Cardiac muscle cell (in vitro differentiated cells and primary cell): ENCODE measurements at places on chromosomes 11 and 22.

GRCh38 chr11:116535120-116535519 is 237.7 kb downstream of the BUD13 start:
- DNase-seq: no peak

DNA sequence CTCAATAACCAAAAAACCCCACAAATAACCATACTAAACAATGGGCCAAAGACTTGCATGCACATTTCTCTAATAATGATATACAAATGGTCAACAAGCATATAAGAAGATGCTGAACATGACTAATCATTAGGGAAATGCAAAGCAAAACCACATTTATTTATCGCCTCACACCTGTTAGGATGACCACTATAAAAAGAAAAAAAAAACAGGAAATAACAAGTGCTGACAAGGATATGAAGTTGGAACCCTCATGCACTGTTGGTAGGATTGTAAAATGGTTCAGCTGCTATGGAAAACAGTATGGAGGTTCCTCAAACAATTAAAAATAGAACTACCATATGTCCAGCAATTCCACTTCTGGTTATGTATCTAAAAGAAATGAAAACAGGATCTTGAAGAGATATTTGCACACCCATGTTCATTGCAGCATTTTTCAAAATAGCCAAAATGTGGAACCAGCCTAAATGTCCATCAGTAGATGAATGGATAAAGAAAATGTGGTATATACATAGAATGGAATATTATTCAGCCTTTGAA is 66.2 kb downstream of the AMBRA1 start:
- DNase-seq: no peak

GRCh38 chr22:25154667-25154999 is 45.0 kb upstream of the CRYBB3 start:
- no peak for DNase-seq

GRCh38 chr22:44981857-44982256 is 27.9 kb downstream of the PHF21B start:
- no peak for DNase-seq

DNA sequence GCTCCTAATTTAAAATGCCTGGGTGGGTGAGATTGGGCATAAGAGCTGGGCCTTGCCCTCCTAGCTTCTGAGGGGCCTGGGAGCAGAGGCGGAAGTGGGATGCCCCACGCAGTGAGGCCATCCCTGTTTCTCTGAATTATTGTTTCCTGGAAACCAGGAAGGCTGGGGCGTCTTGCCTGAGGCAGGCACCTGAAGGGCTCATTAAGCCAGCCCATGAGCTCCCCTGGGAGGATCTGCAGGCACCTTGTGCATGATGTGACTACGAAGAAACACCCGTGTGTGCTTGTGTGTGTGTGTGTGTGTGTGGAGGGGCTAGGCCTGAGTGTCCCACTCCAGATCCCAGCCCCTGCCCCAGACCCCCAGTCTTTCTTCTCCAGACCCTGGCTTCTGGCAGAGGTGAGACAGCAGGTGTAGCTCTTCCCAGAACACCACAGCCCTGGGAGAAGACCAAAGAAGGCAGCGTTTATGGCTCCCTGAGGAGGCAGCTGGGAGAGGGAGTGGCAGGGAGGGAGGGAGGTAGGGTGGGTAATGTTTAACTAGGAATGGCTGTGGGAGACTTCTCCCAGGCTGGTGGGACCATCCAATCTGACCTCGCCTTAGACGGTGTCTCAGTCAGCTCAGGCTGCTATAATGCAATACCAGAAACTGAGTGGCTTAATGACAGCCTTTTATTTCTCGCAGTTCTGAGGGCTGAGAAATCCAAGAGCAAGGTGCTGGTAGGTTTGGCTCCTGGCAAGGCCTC is 2.1 kb upstream of the BATF2 start:
- no peak for DNase-seq

DNA sequence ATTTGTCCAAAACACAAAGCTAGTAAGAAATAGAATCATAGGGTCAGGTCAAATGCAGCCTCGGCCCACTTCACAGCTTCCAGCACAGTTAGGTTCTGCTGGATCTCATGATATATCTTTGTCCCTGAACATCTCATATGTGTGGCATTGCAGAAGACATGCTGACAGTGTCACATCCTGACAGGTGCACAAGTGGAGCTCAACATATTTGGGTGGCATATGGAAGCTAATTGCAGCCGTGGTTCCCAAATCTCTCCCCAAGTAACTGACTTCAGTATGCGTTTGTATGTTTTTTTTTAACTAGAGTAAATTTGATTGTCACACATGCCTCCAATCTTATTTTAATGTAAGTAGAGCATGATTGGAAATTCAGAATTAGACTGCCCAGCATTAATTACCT is 33.4 kb downstream of the NAV2 start:
- DNase-seq: no peak

DNA sequence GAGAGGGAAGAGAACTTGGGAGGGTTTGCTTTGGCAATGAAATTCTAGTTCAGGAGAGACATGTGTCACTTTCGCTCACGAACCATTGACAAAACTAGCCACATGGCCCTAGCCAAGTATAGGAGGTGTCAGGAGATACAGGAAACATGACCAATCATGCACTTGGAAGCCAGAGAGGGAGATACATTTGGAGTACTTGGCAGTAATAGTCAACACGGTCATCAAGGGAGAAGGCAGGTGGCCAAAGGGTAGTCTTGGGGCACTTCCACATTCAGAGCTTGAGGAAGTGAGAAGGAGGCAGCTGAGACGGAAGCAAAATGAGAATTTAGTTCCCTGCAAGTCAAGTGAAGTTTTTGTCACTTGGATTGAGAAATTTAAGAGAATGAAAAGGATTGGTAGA is 26.4 kb upstream of the KIRREL3 start:
- DNase-seq: no peak

DNA sequence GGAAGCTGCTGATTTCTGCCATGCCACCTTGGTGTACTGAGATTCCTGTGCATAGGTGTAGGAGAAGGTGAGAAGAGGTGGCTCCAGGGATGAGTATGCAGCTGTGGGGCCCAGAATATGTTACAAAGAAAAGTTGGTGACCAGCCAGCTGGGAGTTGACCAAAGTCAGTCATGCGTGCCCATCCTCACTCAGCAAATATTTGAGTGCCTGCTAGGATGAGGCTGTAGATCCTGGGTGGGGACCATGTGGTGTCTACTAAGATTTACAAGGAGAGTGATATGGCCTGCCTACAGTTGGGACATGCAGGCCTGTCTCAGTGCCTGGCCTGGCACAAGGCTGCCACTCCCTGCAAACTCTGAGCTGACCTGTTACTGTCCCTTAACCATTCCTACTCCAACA is 19.4 kb downstream of the RNF185 start:
- DNase-seq: no peak

DNA sequence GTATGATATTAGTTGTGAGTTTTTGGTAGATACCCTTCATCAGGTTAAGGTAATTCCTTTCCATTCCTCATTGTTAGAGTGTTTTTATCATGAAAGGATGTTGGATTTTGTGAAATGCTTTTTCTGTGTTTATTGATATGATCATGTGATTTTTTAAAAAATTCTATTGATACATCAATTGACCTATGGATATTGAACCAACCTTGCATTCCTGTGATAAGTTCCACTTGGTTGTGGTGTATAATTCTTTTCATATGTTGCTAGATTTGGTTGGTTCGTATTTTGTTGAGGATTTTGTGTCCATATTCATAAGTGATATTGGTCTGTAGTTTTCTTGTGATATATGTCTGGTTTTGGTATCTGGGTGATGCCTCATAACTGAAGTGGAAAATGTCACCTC is 6.7 kb downstream of the ANKRD13D start:
- DNase-seq: no peak

DNA sequence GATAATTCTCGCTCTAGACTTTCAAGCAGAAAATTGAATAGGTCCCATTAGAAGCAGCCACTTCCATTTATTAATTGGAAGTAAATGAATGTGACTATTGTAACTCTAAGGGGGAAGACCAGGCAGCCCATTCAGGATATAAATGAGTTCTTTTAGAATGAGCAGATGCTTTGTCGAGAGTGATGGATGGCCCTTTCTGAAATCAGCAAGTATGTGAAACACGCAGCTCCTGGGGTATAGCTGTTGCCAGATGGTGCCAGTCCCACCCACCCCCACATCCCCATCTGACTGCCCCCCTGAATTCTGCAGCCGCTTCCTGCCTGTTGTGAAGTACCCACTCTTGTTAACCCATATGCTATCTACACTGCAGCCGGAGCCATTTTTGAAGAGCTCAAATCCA is 3.7 kb downstream of the SLC15A3 start:
- no peak for DNase-seq
